ENCODE measurements at places on chromosomes 13 and 19. TPM values are rescaled to one million over a fixed set of nuclear protein-coding genes. Genes with fewer than 3 reads are reported as not detected.

DNA sequence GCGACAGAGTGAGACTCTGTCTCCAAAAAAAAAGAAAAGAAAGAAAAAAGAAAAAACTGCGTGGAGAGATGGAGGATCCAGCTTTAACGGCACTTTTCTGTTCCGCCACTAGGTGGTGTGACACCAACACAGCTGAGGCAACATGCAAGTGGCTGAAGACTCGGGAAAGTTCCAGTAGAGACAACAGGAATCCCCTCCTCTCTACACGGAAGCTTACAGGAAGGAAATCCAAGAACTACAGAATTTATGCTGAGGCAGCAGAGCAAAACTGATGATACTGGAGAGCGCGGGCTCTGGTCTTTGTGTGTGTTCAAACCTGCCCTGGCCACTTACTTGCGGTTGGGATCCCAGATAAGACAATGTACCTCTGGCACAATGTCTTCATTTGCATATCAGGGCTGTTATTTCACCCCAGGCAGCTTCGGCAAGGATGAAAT lies 9.9 kb downstream of the RANBP3 start:
- ATAC-seq = peak; percentile 73

- ATAC-seq = no peak
Measured at GRCh38 chr13:22210134-22210930, 539.5 kb downstream of the FGF9 start.

- ATAC-seq = no peak
Measured at GRCh38 chr19:55623130-55623529, 1.2 kb downstream of the ZNF784 start.

GRCh38 chr13:28659621-28659970 lies 666 bp downstream of the POMP start:
- ATAC-seq = peak; percentile 23

DNA sequence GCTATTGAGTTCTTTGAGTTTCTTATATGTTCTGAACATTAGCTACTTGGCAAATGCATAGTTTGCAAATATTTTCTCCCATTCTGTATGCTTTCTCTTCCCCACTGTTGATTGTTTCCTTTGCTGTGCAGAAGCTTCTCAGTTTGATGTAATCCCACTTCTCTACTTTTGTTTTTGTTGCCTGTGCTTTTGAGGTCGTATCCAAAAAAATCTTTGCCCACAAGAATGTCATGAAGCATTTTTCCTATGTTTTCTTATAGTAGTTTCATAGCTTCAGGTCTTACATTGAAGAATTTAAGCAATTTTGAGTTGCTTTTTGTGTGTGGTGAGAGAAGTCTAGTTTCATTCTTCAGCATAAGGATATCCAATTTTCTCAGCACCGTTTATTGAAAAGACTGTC lies 536.7 kb upstream of the ARGLU1 start:
- ATAC-seq = no peak

- ATAC-seq = no peak
Measured at GRCh38 chr13:109687559-109688448, 98.6 kb downstream of the IRS2 start.

DNA sequence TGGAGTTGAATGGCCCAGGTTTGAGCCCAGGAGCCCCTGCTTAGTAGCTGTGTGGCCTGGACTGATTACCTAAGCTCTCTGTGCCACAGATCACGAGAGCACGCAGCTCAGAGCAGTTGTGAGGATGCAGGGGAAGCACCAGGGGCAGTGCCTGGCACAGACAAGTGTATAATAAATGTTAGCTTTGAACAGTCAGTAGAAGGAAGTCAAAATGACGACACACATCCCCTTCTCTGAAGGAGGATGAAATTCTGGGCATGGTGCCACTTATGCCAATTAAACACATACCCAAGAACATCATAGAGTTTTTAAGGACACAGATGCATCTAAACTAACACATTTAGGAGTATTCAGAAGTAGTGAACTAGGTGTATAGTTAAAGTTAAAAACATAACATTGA lies 24.9 kb upstream of the SIGLEC11 start:
- no peak for ATAC-seq

- no peak for ATAC-seq
Measured at GRCh38 chr13:30708541-30708940, 26.8 kb upstream of the ALOX5AP start.

DNA sequence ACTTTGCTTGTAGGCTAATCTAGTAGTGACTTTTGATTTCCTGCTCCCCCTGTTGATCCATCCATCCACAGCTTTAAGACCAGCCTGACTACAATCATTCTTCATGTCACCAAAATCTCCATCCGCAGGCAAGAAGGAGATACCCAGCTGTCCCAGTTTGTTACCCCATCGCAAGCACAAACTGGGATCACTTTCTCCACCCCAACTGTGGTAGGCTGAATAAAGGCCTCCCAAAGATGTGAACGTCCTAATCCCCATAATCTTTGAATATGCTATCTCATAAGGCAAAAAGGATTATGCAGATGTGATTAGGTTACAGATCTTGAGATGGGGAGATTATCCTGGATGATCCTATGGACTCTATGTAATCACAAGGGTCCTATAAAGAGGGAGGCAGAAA lies 202.0 kb downstream of the ENOX1 start:
- ATAC-seq = no peak

- no peak for ATAC-seq
Measured at GRCh38 chr13:58379221-58379620, 747.7 kb downstream of the PCDH17 start.

DNA sequence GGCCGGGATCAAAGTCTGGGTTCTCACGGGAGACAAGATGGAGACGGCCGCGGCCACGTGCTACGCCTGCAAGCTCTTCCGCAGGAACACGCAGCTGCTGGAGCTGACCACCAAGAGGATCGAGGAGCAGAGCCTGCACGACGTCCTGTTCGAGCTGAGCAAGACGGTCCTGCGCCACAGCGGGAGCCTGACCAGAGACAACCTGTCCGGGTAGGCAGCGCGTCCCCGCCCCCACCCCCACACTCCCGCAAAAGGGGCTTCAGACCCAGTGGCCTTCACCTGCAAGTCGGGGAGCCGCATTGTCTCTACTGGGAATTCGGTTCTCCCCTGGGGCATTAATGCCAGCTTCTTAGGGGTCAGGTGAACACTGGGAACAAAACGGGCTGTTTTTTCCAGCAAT lies 114.7 kb upstream of the MCF2L start:
- no peak for ATAC-seq

DNA sequence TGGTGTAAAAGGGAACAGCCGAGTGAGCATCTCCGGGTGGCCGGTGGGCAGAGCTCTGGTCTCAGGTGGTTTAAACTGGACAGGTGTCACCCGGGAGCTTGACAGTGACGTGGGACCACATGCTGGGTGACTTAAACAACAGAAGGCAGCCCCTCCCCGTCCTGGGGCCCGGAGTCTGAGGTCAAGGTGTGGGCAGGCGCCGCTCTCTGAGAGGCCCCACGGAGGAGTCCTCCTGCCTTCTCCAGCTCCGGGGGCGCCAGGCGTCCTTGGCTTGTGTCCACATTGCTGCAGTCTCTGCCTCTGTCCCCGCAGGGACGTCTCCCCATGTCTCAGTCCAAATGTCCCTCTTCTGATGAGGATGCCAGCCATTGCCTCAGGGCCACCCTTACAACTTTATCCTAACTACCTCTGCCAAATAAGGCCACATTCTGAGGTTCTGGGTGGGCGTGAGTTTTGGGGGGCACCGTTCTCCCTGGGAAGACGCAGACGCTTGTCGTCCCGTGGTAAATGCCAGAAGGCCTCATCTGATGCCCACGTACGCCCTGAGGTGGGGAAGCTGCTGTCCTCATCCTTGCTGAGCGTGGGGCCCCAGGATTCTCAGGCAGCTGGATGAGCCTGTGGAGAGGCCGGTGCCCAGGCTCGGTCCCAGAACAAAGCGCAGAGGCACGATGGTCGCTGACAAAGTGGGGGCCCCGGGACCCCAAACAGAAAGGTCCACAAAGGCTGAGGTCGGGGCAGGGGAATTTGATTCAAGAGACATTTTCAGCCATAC lies 12.9 kb downstream of the GZMM start:
- no peak for ATAC-seq

- no peak for ATAC-seq
Measured at GRCh38 chr13:113622791-113623490, 35.1 kb downstream of the ATP4B start.

DNA sequence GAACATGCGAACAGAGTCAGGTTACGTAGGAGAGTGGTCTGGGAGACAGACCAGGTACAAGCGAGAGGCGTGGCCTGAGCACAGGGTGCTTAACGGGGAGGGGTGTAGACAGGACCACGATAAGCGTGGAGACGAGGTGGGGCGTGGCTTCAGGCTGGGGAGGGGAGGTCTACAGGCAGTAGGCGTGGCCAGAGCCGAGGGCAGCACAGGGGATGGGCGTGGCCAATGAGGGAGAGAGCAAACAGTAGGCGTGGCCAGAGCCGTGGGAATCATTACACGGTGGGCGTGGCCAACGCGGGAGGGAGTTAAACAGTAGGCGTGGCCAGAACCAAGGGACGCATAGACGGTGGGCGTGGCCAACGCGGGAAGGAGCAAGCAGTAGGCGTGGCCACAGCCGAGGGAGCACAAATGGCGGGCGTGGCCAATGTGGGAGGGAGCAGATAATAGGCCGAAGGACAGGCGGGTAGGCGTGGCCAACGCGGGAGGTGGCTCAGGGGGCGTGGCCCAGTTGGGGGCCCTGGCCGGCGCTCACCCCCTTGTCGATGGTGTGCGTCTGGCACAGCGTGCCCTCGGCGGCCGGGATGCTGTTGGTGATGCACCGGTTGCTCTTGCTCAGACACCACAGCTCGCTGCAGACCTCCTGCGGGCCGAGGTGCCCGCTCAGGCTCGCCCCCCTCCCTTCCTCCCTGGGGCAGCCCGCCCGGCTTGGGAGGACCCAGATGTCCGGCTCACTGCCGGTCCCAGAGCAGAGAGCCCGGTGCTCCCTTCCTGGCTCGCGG lies 15.2 kb upstream of the MYO1F start:
- peak; percentile 81 for ATAC-seq

DNA sequence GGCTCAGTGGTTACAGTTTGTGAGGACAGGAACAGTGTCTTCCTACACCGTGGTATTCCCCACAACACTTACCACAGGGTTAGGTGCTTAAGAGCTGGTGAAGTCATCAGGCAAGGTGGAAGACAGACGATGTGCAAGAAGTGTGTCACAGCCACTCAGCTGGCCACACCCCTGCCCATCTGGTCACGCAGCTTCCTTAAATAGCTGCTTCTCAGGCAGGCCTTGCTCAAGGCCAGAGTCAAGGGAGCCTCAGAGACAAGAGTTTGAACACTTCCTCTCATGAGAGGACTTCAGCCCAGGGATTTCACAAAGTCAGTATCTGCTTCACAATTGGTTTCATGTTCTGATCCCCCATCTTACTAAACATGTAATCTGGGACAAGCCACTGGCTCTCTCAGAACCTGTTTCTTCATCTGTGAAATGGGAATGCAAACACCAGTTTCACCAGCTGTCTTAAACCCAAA lies 80.3 kb upstream of the FRY start:
- ATAC-seq = peak; percentile 97

DNA sequence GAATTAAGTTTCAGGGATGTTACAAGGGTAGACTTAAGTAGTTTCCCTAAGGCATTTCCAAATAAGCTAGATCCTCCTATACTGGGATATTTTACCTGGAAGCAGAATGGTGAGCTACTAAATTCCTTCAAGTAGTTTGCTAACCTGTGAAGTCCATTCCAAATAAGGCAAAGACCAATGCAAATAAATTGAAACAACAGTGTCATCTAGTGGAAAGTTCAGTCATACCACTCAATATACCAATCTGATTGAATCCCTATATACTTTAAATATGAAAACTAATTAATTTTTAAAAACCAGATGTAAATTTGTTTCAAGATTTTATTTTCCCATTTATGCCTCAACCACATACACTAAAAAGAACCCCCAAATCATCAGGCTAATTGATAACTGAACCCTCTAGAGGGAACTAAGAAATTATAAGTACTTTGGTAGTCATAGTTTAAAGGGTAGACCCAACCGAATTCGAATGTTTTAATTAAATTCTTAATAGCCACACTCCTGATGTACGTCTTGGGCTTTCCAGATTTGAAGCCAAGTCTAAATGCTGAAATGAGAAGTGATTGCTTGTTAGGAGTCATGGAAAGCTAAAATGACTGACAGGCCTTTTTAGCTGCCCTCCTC lies 223.7 kb downstream of the TBC1D4 start:
- ATAC-seq = peak; percentile 61

DNA sequence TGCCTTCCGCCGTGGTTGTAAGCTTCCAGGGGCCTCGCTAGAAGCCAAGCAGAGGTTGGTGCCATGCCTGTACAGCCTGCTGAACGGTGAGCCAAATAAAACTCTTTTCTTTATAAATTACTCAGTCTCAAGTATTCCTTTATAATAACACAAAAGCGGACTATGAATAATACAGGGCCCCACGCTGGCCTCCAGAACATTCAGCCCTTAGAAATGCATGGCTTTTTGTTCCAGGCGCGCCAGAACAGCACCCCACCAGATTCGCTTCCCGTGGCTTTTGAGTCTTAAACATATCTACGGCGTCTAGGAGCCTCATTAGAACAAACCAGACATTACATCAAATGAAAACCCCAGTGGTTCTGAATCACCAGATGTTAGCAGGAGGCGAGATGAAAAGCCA lies 75.1 kb downstream of the SLC15A1 start:
- ATAC-seq = no peak

DNA sequence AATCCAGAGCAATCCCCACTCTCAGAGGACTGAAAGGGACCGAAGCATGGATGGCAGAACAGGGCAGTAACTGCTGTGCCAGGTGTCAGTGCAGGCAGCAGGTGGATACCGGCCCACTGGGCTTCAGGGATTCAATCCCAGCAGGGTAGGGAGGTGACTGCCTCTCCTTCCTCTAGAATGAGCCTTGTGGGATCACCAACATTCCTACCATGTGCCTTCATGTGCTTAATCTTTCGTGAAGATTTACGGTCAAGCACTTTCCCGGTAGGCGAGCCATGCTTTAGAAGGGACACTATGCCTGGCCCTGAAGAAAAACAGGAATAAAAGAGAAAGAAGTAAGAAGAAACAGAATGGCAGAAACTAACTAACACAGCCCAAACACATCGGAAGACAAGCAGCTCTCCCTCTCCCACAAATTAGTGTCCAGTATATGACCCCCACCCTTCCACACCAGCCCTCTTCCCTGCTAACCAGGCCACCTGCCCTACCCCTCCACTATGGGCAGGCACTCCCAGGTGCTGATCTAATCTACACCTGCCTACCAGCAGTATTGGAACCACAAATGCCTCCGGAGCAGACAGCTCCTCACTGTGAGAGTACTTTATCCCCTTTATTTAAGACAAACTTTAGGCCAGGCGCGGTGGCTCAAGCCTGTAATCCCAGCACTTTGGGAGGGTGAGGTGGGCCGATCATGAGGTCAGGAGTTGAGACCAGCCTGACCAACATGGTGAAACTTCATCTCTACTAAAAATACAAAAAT lies 162.5 kb downstream of the NUFIP1 start:
- no peak for ATAC-seq

The CTXN1 gene
- not detected for total RNA-seq

The FFAR3 gene
- not detected for total RNA-seq

The NR1H2 gene
- total RNA-seq = 33.4 TPM

The KLHL1 gene
- not detected for total RNA-seq

The PODNL1 gene
- total RNA-seq = 8.5 TPM

The ISYNA1 gene
- total RNA-seq = 8.5 TPM

The RFPL4AL1 gene
- total RNA-seq = not detected
